Stimulated activated CD8-positive, alpha-beta memory T cell treated with anti-CD3 and anti-CD28 coated beads, Interleukin-15, amount 100 ng/mL, for 48 hours (primary cell): ENCODE measurements at places on chromosomes 1 and 21.
A peak's percentile ranks its signal among the peaks of the same experiment; 100 is the strongest.

DNA sequence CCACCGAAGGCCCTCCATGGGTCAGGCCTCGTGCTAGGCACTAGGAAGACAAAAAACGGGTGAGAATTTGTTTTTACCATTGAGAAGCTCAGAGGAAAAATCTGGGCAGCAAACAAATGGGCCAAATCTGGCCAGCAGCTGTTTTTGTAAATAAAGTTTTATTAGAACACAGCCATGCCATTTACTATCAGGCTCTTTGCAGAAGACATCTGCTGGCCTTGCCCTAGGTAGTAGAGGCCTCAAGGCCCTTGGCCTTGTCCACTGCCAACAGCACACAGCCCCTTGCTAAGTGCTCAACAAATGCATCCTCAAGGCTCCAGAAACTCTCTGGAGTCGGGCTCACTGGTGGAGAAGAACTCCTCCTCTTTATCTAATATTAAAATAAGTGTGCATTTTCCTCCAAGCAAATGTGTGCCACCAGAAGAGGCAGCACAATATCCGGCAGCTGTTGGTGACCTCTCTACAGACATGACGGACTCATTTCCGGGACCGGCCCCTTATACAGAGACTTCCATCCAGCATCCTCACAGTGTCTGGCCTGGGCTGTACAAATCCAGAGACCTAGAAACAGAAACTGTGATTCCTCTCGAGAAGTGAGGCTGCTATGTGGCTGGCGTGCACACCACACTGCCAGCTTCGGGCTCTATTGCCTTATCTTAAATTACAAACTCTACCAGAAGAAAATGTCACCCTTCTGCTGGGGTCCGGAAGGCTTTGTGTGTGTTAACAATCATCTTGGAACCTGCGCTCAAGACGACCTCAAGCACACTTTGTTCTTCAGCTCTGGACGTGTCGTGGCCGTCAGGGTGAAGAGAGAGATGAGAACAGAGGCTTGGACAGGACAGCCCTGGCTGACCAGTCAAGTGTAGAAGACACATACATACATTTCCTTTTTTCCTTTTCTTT, 203.9 kb downstream of the TOMM20 start:
- no peak for DNase-seq

DNA sequence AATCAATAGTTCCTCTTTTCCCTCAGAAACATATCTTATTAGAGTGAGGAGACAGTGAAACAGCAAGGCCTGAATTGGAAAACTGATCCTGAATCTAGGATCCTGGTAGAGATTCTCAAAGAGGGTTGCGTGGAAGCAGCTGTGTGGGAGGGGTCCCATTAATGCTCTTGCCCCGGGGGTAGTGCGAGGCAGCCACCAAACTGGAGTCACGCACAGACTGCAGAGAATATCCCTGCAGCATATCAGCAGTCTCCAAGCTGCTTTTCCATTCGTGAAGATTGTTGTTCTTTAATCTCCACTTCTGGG, 150.1 kb downstream of the DISC1 start:
- no peak for DNase-seq

DNA sequence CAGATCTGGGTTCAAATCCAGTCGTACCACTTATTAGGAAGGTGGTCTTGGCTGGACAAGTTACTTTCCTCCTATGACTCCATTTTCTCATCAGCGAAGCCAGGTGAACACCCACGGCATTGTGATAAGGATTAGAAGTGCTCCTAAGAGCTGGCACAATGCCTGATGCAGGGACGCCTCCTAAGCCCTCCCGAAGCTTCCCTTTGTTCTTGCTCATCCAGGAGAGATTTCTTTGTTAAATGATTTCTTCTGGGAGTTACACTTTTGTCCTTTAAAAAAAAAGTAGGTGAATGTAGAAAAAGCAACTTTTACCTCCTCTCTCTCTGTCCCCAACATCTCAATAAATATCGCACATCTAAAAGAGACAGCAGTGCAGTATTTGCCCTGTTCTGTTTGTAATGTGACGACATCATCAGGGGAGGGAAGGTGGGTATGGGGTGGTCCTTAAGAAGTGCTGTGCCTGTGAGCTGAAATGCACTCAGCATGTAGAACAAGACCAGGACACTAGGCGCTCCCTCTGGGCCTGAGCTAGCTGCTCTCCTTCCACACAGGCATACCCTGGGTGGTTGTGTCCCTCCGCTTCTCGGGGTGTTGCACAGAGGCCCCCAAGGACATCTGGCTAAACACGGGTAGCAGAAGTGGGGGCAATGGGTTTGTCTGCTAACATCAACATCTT, 43.9 kb downstream of the SUSD4 start:
- no peak for DNase-seq

GRCh38 chr1:247054992-247055415, 23.6 kb downstream of the ZNF670 start:
- no peak for DNase-seq

- no peak for DNase-seq
These were observed 154.8 kb upstream of the RGS18 start for GRCh38 chr1:192003295-192004077.

DNA sequence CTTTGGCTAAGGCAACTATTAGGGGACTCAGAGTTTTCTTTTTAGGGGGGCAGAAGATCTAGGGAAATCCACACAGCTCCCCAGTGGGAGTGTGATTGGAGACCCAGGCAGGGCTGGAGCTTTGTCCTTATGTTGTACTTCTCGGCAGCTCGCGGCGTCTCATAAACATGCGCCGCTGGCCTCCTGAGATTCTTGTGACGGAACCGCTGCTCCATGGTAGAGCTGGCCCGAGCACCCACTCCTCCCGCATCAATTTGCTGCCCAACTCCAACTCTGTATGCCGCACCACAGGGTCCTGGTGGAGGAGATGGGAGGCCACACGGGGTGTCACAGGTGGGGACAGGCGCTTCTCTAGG, 143.9 kb downstream of the GALNT2 start:
- no peak for DNase-seq

DNA sequence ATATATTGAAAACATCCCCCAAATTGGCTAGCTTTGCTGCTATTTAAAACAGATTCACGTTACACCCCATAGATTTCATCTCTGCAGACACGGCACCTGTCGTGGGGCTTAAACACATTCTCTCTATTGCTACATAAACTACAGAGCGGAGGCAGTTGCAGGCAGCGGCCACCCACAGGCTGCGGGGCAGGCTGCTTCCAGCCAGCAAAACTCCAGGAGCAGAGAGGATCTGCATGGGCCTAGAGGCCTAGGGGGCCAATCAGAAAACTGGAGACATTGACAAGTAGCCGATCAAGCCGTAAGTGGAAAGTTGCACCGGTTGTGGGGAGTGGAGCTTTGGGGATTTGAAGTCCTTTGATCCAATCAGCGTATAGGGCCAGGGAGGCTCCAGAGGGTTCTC, 129.0 kb upstream of the KLHDC7A start:
- DNase-seq = no peak

GRCh38 chr1:202624781-202625108, 85.5 kb downstream of the SYT2 start:
- DNase-seq = no peak

DNA sequence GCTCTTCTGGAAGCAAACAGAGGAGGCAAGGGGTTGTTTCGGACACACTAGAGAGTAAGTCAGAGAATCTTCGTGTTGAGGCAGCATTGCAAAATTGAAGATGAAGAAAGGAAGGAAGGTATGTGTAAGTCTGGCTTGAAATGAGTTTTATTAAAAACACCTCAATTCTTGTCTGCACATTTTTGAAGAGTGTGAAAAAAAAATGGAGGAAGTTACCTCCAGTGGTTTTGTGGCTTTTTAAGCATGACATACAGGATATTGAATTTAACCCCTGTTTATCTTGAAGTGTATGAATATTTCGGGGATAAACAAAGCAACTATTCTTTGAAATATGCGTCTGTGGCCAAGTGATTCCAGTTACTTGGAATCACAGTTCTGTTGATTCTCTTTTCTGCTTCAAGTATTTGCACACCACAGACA, 203.2 kb upstream of the SGIP1 start:
- DNase-seq = no peak

- no peak for DNase-seq
These were observed 13.7 kb upstream of the TENT5C start for GRCh38 chr1:117592155-117592554.

DNA sequence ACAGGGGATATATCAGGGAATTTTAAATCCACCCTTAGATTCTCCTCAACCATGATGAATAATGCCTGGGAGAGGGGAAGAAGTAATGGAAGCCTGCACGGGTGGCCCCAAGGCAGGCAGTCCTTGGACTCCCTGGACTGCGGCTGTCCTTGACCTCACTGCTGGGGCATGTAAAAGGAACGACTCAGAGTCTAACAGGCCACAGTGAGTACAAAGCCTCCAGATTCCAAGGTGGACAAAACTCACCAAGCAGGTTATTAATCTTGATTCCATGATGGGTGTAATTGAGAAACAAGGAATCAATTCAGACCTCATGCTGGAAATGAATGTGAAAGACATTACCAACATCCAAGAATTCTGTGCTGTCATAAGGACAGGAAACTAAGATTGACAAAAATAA, 13.0 kb upstream of the ARHGAP29 start:
- no peak for DNase-seq

DNA sequence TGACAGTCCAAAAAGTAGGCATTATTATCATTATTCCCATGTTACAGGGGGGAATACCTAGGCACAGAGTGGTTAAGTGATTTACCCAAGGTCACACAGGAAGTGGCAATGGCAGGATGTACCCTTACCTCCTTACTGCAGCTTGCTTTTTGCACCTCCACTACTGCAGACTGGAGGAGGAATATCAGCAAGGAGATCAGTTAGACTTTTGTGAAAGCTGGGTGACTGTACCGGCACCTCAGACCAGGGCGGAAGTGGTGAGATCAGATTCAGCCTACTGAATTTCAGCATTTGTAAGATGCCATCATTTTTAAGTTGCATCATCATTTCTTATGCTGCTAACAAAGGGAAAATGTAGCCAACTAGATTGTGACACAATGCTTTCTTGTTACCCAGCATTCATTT, 4.5 kb downstream of the ADARB1 start:
- DNase-seq = peak; percentile 66

- DNase-seq = no peak
These were observed 297.0 kb downstream of the GPATCH2 start for GRCh38 chr1:217333939-217334338.

- no peak for DNase-seq
These were observed 16.9 kb upstream of the PTPN14 start for GRCh38 chr1:214568328-214568727.

DNA sequence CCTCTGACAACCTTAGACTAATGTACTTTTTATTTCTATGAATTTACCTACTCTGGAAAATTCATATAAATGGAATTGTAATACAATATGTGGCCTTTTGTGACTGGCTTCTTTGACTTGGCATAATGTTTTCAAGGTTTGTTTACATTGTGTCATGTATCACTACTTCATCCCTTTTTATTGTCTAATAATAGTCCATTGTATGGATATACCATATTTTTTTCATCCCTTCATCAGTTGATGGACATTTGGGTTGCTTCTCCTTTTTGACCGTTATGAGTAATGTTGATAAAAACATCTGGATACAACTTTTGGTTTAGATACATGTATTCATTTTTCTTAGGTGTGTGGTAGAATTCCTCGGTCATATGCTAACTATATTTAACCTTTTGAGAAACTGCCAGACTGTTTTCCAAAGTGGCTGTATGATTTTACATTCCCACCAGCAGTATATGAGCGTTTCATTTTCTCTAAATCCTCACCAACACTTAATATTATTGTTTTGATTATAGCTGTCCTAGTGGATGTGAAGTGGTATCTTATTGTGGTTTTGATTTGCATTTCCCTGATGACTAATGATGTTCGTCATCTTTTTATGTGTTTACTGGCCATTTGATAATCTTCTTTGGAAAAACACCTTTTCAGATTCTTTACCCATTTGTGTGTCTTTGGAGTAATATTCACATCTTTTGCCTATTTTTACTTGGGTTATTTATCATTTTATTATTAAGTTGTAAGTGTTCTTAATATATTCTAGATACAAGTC, 3.5 kb downstream of the RO60 start:
- no peak for DNase-seq

GRCh38 chr1:199472978-199473377, 554.5 kb upstream of the NR5A2 start:
- no peak for DNase-seq

DNA sequence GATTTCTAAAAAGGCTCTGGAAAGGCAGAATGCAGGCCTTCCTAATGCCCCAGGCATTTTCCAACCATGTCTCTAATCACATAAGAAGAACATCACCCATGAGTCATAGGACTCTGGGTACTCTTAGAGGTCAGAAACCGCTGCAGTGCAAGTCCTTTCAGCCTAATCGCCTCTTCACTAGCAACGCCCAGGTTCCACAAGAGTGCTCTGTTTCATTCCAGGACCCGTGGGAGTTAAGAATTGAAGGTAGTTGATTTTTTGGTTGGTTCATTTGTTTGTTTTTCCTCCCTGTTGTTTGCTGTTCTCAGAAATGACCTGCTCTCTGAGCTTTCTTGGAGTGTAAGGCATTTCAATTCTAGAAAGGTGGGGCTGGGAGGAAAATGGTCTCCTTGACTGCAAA, 123.2 kb downstream of the NR5A2 start:
- peak; percentile 9 for DNase-seq

DNA sequence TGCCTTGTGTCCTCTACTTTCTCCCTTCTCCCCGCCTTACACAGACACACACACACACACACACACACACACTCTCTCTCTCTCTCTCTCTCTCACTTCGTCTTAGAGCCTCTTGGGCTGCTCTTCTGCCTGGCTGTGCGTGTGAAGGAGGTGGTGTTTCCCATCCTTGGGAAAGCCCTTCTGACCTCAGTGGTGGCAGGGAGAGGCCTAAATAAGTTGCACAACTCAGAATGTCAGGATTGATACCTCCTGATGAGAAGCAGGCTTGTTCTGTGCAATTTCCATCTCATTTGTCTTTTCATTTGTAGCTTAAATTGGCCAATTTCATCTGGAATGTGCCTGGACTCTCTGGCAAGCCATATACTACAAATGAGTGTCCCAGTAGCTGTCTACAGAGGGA, 25.0 kb downstream of the LRRN2 start:
- DNase-seq = no peak

- DNase-seq = peak; percentile 64
These were observed 7.0 kb downstream of the EFNA3 start for GRCh38 chr1:155085504-155086127.

DNA sequence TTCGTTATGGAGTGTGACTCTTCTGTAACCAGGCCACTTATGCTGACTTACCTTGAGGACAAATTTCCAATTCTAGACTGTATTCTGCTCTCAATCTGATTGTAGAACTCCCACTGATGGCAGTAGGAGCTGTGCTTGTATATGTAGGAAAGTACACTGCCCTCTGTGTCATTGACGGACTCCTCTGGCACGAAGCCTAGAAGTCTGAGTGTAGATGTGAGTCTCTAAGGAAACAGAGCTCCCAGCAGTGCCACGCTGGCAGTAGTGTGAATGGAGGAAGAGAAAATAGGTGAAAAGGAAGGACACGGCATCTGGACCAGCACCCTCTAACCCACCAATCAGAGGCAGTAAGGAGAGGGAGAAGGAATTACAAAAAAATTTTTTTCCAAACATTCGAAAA, 130.4 kb upstream of the ADGRL2 start:
- no peak for DNase-seq

- no peak for DNase-seq
These were observed 30.9 kb downstream of the LRRC71 start for GRCh38 chr1:156951371-156951770.

- DNase-seq = no peak
These were observed 1539.6 kb downstream of the BRINP3 start for GRCh38 chr1:188937965-188938551.

GRCh38 chr1:30525971-30526651, 197.3 kb downstream of the MATN1 start:
- DNase-seq = no peak

GRCh38 chr1:221739018-221739676, 2.7 kb downstream of the DUSP10 start:
- DNase-seq = no peak
